ENCODE measurements at places on chromosomes 11 and 22.
A peak's percentile ranks its signal among the peaks of the same experiment; 100 is the strongest.

GRCh38 chr11:91563176-91563575 lies 661.4 kb upstream of the FAT3 start:
- no peak for DNase-seq

- DNase-seq: no peak
Observed at GRCh38 chr11:117607449-117607848, 189.6 kb downstream of the DSCAML1 start.

DNA sequence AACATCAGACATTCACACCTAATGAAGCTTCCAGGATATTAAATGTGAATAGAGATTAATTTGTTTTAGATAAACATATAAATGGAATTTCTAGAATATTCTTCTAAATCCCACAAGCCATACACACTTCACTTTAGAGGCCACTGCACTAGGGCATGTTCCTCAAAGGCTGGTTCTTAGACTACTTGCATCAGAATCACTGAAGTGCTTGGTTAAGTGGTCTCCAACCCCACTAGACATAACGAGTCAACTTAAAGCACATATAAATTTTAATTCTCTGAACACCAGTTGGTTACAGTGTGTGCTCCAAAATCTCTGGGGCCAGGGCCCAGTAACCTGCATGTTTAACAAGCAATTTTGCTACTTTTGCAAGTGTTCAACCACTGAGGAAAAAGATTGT lies 7.9 kb upstream of the ALKBH8 start:
- no peak for DNase-seq

DNA sequence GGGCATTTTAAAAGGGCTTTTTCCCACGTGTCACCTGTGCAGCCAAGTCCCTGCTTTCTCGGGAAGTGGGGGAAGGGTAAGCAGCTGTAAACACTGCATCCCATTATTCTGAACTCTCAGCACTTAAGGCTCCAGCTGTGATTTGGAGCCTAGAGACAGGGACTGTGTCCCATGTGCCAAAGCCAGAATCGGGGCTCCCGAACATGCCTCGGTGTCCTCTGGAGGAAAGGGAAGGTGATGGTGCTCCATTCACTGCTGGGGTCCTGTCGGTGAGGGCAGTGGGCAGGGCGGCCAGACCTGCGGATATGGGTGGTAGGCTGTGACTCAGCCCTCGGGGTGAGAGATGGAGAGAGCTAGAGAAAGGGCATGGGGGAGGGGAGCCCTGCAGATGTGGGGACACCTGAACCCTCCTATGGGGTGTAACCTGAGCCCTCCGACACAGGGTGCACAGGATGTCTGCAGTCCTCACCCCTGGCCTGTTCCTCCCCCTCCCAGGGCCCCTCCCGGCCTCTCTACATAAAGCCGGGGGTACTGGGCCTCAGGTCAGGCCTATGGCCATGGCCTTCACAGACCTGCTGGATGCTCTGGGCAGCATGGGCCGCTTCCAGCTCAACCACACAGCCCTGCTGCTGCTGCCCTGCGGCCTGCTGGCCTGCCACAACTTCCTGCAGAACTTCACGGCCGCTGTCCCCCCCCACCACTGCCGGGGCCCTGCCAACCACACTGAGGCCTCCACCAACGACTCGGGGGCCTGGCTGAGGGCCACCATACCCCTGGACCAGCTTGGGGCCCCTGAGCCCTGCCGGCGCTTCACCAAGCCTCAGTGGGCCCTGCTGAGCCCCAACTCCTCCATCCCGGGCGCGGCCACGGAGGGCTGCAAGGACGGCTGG lies 31.8 kb downstream of the CAPN1 start:
- DNase-seq: no peak

GRCh38 chr11:17457396-17458173 lies 19.1 kb downstream of the ABCC8 start:
- no peak for DNase-seq

GRCh38 chr11:17296852-17297559 lies 20.5 kb downstream of the NUCB2 start:
- no peak for DNase-seq

- DNase-seq: peak; percentile 97
Observed at GRCh38 chr11:20110908-20111669, 49.2 kb downstream of the DBX1 start.

DNA sequence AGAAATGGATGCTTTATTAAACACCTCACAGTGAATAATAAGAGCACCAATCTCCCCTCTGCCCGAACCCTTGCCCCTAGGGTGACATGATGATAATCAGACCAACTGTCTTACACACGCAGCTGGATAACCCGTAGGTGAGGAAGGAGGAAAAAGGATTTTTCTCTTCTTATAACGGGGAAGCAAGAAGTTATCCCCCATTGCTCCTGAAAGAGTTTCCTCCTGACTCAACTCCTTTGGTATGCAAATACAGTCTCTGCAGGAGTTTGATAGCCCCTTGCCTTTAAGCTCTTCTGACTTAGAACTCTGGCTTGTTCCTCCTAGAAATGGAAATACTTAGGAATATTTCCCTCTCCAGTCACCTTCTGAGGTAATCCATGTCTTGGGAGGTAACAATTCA lies 455.8 kb downstream of the TMEM135 start:
- no peak for DNase-seq

- no peak for DNase-seq
Observed at GRCh38 chr22:45677063-45677462, 5.4 kb downstream of the ATXN10 start.

GRCh38 chr11:67691149-67691548 lies 16.7 kb upstream of the ALDH3B2 start:
- no peak for DNase-seq

DNA sequence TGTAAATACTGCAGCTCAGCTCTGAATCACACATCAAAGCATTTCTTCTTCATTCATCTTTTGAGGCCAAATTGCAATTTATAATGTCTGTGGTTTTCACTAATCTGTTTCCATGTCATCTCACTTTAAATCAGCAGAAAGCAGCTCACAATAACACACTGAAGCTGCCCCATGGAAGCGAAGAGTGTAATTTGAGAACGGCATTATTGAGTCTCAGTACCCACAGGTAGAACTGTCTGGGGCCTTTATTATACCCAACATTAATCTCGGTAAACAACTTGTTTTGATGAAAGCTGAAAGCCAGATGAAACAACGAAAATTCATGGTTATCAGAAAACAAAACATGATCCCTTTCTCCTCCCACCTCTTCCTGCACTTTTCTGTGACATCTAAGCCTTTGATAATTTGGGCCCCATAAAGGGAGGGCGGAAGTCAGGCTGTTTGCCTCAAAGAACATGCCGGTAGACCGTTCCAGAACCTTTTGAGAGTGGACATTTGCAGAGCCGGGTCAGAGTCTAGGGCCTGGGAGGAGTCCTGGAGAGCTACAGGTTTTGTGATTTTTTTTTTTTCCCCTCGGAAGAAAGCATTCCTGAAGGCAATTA lies 68.2 kb upstream of the SESN3 start:
- peak; percentile 56 for DNase-seq

- DNase-seq: no peak
Observed at GRCh38 chr11:73281796-73282660, 9.9 kb downstream of the P2RY6 start.

- DNase-seq: peak; percentile 86
Observed at GRCh38 chr11:112082729-112083128, 3.8 kb downstream of the TIMM8B start.

DNA sequence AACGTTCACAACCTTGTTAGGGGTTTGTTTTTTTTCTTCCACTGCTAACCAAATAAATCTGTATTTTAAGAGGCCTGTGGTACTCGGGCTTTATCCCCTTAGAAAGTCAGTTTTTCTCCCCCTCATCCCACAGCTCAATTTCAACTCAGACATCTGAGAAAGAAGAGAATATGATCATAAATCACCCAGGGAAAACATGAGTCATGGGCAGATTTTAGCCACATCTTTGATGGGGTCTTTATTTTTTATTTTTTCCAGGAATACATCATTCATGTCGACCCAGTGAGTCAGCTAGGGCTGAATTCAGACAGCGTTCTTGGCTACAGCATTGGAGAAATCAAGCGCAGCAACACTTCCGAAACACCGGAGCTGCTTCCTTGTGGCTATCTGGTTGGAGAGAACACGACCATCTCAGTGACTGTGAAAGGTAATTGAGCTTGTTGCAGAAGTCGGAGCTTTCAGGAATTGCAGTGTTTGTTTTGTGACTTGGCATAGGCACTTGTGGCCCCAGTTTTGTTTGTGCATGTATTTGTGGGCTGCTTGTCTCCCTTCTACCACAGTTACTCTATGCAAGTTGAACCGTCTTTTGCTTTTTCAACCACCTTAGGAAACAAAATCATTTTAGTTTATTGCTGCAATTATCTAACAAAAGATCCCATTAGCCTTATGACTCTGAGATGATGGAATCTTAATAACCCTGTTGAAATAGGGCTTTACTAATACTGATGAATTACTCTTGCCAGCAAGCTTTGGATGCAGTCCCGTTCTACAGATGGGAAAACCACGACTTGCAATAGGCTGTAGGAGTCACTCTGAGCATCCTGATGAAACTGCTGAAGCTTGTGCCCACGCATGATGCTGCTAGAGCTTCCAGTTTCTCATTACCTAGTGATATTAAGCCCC lies 62.7 kb downstream of the DBX1 start:
- DNase-seq: peak; percentile 99

- DNase-seq: no peak
Observed at GRCh38 chr11:123516238-123516637, 86.2 kb downstream of the GRAMD1B start.

DNA sequence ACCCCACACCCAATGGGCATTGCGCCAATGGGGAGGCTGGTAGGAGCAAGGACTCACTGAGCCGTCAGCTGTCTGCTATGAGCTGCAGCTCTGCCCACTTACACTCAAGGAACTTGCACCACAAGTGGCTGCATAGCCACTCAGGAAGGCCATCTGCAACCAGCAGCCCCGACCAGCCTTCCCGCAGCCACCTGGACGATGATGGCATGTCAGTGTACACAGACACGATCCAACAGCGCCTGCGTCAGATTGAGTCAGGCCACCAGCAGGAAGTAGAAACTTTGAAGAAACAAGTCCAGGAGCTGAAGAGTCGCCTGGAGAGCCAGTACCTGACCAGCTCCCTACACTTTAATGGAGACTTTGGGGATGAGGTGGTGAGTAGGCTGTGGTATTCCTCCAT lies 59.8 kb upstream of the HORMAD2 start:
- DNase-seq: no peak
